Articular chondrocyte of knee joint (primary cell): ENCODE measurements at places on chromosomes 6 and 20. TPM values are rescaled to one million over a fixed set of nuclear protein-coding genes. Genes with fewer than 3 reads are reported as not detected.

The ISM1 gene
- 16.2 and 32.1 TPM in 2 replicates for total RNA-seq

The FRK gene
- total RNA-seq, result 1.0 and 1.6 TPM in 2 replicates

The NHLRC1 gene
- total RNA-seq, result 2.9 and 3.2 TPM in 2 replicates

The AHCY gene
- total RNA-seq, result 76.9 and 101 TPM in 2 replicates

The GID8 gene
- total RNA-seq, result 31.8 and 34.6 TPM in 2 replicates

The MYB gene
- 0.11 and 0.13 TPM in 2 replicates for total RNA-seq

The BCAS1 gene
- not detected in 2 replicates for total RNA-seq

The B3GAT2 gene
- under 0.01 TPM in 2 replicates for total RNA-seq

The DEFB119 gene
- not detected in 2 replicates for total RNA-seq

The RIPOR2 gene
- total RNA-seq, result 4.3 and 4.6 TPM in 2 replicates

The TNFRSF6B gene
- 2.9 and 5.4 TPM in 2 replicates for total RNA-seq

The C6orf141 gene
- total RNA-seq, result not detected in 2 replicates

The HCK gene
- total RNA-seq, result 0.11 TPM in 1 of 2 replicates, not detected in the other

The TSPYL4 gene
- total RNA-seq, result 17.5 and 22.3 TPM in 2 replicates

The CGA gene
- not detected in 2 replicates for total RNA-seq

The ASIP gene
- 0.22 TPM in 1 of 2 replicates, not detected in the other for total RNA-seq

The PAK5 gene
- not detected in 2 replicates for total RNA-seq

The CENPW gene
- total RNA-seq, result 9.1 and 11.3 TPM in 2 replicates

The KHDC1L gene
- 0.26 and 0.54 TPM in 2 replicates for total RNA-seq

The RING1 gene
- total RNA-seq, result 23.9 and 25.7 TPM in 2 replicates

The AIF1 gene
- not detected in 2 replicates for total RNA-seq
